SK-N-SH treated with all-trans-retinoic acid at 6 μM for 48 hours (cell line): ENCODE measurements at places on chromosomes 6 and 20.

GRCh38 chr6:119713903-119714302 is 364.3 kb upstream of the MAN1A1 start:
- ATAC-seq = no peak

DNA sequence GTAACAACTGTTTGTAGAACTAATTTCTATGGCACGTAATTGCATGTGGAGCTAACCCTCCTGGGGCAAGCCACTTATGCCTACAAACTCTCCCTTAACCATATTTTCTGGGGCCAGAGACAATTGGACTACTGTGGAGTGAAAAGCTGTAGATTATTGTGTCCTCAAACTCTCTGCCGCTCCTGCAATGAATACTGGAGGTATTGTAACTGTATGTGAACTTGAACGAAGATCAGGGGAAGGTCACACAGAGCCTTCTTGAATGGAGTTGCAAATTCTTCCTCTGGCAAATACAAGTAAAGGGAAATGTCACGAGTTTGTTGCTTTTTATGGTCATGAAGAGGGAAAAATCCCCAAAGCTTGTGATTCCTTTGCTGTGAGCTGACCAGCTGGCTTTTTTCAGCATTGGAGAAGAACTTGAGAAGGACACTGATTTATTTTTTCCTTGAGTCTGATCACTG is 18.2 kb downstream of the AKAP12 start:
- ATAC-seq = peak; percentile 36; the same call in 2 of the 3 replicates

DNA sequence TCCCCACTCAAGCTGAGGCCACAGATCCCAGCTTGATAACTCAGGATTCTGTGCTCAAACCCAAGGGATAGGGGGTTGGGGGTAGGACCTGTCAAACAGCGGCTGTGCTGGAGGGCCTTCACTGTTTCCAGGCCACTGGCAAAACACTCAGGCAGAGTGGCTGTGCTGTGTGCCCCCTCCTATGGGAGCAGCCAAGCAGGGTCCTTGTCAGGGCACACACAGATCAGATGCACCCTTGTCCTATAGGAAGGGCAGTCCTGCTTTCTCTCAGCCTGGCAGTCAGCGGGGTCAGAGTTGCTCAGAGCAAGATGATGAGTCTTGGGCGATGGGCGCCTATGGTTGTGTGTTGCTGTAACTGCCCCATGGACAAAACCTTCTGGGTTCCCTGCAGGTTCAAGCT is 554.8 kb downstream of the TBC1D32 start:
- no peak for ATAC-seq

- ATAC-seq = no peak
These were observed 47.3 kb upstream of the SLC9A8 start for GRCh38 chr20:49765413-49765736.

DNA sequence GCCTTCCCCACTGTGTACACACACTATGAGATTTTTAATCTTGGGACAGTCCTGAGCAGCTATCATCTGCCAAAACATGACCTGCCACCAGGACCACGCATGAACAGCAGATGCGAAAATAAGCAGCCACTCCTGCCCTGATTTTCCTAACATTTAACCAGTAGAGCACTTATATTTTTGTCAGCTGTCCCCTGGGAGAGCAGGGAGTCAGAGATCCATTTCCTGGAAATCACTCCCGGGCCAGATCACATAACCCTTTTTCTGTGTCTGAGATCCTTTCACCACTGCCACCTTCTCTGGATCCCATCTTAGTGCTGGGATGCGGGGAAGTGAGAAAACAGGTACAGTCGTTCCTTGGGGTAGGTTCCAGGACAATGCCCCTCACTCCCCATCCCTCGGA is 5.7 kb downstream of the SDCBP2 start:
- ATAC-seq = peak; percentile 3; the same call in 2 of the 3 replicates

GRCh38 chr6:95417856-95418255 is 159.5 kb upstream of the MANEA start:
- ATAC-seq = no peak

DNA sequence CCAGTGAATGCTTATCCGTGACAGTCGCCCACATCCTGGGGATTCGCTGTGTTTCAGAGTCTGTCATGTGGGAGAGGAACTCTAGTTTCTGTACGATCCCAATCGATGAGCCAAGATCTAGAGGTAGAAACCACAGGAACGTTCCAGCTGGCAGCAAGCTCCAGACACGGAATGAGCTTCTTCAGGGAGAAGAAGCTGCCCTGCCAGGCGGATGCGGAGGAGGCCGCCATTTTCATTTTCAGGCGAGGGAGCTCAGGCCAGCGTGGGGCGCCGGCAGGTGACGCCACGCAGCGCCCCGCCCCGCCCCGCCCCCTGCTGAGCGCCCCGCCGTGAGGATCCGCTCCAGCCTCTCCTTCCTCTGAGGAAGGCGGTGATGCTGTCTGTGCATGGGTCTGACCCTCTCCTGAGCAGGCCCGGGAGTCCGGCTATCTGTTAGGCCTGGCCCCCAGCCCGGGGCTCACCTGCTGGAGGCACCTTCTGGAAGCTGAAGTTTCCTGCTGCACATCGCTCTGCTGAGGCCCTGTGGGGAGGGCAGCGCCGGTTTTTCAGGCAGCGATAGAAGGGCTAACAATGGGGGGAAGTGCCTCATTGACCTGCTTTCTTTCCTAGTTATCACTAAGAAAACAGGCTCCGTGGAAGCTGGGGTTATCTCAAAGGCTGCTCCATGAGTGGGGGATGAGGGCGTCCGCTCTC is 147.5 kb downstream of the ERMARD start:
- no peak for ATAC-seq

- no peak for ATAC-seq
These were observed 139.9 kb downstream of the GRM4 start for GRCh38 chr6:34005901-34006531.

GRCh38 chr20:14915356-14915755 is 577.9 kb upstream of the FLRT3 start:
- ATAC-seq = peak; percentile 94

DNA sequence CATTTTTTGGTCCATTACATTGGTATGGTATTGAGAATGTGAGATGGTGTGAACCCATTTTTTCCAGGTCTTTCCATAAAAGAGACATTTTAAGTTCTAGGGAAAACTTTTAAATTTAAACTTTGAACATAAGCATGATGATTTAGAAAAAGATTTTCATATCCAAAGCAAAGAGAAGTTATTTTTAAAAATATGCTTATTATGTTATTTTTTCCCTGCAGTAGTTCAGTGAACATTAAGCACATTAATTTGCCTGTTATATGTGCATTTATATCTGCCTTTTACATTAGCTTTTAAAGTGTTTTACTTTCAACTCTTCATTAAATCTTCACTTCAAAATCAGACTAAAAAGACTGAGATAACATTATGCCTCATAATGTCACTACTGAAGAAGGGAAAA is 116.7 kb downstream of the AHI1 start:
- no peak for ATAC-seq

- ATAC-seq = peak; percentile 10
These were observed 1.4 kb downstream of the QKI start for GRCh38 chr6:163415620-163416556.
